ENCODE measurements at places on chromosomes 13 and 19. TPM values are rescaled to one million over a fixed set of nuclear protein-coding genes. Genes with fewer than 3 reads are reported as not detected.

DNA sequence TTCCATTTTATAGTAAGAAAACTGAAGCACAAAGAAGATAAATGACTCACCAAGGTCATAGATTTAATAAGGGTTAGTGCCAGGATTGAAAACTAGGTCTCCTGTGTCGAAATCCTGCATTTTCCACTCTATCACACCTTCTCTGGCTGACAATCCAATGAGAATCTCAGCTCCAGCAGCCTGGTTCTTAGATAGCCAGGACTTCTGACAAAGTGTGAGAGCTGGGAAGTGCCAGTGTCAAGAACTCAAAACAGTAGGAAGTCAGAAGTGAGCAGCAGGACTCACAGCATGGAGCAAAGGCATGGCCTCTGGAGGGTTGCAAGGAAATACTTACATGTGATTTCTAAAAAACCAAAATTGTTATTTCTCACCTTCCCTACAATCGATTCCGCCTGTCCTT lies 24.3 kb downstream of the KCTD12 start:
- no peak for DNase-seq

DNA sequence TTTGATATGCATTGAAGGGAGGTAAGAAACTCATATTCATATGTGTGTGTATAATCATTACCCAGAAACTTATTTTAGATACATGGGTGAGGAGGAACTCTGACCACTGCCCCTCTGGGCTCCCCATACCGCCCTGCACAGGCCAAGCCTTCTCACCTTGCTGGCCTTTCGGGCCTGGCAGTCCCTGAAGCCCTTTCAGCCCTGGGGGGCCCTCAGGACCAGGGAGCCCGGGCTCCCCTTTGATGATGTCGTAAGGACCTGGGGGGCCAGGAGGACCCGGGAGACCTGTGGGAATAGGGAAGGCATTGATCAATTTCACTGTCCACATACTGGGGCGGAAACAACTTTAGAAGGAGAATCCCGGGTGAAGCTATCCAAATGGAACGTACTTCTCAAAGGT lies 142.3 kb downstream of the COL4A1 start:
- DNase-seq, result no peak

- DNase-seq, result no peak
Observed at GRCh38 chr13:28590461-28590860, 68.5 kb upstream of the POMP start.

GRCh38 chr13:40189898-40190630 lies 476.4 kb downstream of the FOXO1 start:
- peak; percentile 21 for DNase-seq

- no peak for DNase-seq
Observed at GRCh38 chr19:32619051-32619685, 38.2 kb downstream of the PDCD5 start.

GRCh38 chr19:35330475-35330874 lies 1.5 kb downstream of the CD22 start:
- DNase-seq, result no peak

DNA sequence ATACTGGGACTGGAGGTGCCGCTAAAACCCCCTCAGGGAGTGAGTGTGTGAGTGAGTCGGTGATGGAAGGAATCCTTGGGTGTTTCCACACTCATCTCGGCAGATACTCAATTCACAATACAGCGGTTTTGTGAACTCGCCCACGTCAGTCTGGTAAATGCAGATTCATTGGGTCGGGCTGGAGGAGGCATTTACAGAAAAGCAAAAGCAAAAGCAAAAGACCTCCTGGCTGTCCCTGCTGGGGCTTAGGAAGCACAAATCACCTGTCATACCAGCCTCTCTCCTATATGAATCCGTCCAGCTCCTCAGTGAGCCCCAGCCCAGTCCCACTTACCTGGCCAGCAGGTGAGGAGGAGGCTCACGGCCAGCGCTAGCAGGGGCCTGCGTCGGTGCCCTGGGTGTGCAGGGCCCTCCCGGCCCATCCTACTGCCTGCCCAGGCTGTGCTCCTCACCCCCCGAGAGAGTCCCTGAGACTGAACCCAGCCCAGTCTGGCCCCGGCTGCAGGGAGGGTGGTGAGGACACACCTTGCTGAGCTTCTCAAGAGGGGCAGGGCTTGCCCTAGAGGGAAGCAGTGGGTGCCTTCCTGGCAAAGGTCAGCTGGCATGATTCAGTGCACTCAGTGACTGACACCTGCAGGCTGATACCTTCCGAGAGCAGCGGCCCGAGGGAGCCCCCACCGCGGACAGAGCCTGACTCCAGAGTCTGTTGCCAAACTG lies at the start of gene MUC16:
Gene MUC16 (minus strand): TSS at position 475 of the 717 bp plus-strand sequence.
- DNase-seq, result no peak

GRCh38 chr13:43072394-43072793 lies 49.0 kb downstream of the DNAJC15 start:
- DNase-seq, result no peak

DNA sequence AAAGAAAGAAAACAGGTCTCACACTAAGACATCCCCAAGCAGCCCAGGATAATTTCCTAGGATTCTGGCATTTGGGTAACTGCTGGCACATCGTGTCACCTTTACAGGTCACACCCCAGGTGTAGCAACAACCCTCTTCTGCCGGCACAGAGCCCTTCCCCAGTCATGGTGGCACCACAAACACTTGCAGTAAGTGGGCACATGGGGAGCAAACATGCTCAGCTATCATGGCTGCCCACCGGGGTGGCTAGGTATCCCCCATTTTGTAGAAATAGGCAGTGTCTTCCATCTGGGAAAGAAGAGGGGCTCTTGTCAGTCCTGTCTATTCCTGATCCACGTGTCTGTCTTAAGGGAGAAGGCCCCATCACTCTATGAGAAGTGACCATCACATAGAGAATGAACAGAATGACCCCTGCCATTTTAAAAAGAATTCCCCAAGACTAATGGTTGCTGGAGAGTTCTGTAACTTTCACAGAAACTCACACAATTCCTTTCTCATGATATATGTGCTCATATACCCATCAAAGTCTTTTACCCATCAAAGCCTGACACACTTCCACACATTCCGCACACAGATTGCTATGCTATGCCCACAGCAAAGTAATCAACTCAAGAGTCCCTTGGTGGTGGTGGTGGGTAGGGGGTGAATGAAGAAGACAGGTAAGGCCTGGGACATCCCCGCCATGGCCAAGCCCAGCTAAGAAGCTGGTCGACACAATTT lies 33.3 kb downstream of the BRD4 start:
- DNase-seq, result no peak

DNA sequence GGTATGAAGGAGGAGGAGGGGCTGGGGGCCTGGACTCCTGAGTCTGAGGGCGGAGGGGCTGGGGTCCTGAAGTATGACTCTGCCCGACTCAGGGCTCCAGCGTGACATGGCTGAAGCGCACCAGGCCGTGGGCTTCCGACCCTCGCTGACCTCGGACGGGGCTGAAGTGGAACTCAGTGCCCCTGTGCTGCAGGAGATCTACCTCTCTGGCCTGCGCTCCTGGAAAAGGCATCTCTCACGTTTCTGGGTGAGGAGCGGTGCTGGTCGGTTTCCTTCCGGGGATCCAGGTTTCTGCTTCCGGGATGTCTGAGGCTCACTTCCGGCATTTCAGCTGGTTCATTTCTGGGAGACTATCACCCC lies 1.2 kb downstream of the CPT1C start:
- no peak for DNase-seq

RUBCNL gene
- total RNA-seq, result 1.6 TPM

F10 gene
- not detected for total RNA-seq

ATXN8OS gene
- not detected for total RNA-seq

VAV1 gene
- 75.5 TPM for total RNA-seq
